ENCODE measurements at places on chromosomes 2 and 18. TPM values are rescaled to one million over a fixed set of nuclear protein-coding genes. Genes with fewer than 3 reads are reported as not detected.

COLEC12 gene
- total RNA-seq: 113 TPM

DNA sequence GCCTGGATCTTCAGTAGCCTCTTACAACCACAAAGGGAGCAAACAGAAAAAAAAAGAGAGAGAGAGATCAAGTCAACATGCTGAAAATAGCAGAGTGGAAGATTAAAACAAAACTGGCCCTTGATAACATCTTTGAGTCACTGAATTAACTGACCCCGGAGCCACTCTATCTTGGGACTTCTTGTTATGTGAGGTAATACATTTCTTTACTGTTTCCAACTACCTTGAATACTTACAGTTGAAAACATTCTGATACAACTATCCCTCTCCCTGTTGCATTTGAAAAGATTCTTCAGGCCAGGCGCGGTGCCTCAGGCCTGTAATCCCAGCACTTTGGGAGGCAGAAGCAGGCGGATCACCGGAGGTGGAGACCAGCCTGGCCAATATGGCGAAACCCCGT lies 208.1 kb downstream of the MEMO1 start:
- no peaks in the 10 kb centered on the region for H3K27me3 ChIP-seq
- no peak overlapping the region for H3K27ac ChIP-seq
- H3K4me1 ChIP-seq: no peaks in the 10 kb centered on the region
- DNase-seq: no peak
- H3K4me3 ChIP-seq: no peak overlapping the region

FAM237A gene
- not detected for total RNA-seq

DNA sequence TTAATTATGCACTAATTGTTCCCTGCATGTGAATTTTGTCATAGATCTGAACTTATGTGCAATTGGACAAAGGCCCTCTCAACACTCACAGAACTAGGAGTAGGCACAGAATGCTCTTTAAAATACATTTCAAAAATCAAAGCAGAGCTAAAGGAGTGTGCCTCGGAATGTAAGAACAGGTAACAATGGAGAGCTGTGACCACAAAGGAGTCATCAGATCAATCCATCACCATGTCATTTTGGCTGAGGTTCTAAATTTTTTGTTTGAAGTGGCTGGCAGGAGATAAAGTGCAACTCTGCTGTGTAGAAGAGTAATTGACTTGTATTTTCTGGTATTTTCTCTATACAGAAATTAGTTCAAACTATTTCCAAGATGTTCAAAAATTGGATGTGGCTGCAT lies 155.4 kb downstream of the NRP2 start:
- peaks cover 3% of the 10 kb centered on the region for H3K4me1 ChIP-seq
- no peak for DNase-seq

DNA sequence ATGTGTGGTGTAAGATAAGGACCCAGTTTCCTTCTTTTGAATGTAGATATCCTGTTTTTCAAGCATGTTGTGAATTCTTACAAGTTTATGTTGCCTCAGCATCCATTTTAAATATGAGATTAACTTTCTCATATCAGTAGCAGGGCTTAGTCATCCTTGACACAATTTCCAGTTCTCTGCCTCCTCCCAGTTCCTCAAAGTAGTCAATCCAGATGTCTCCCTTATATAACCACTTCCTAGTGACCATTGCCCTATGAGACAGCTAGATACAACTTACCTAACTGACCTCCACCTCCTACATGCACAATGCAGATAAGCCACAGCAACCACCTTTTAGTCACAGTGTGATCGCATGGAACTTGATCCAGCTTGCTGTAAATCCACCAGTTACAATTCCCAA lies 269.2 kb upstream of the ZNF521 start:
- no peak for DNase-seq
- no peaks in the 10 kb centered on the region for H3K4me1 ChIP-seq

RBBP8 gene
- total RNA-seq: 21.9 TPM

GRCh38 chr18:57759650-57760049 lies 43.5 kb downstream of the ATP8B1 start:
- no peak overlapping the region for H3K4me3 ChIP-seq
- H3K36me3 ChIP-seq: peaks cover 21% of the 10 kb centered on the region
- no peak for DNase-seq
- no peaks in the 10 kb centered on the region for H3K27me3 ChIP-seq
- no peak overlapping the region for H3K27ac ChIP-seq

NETO1 gene
- not detected for total RNA-seq

DNA sequence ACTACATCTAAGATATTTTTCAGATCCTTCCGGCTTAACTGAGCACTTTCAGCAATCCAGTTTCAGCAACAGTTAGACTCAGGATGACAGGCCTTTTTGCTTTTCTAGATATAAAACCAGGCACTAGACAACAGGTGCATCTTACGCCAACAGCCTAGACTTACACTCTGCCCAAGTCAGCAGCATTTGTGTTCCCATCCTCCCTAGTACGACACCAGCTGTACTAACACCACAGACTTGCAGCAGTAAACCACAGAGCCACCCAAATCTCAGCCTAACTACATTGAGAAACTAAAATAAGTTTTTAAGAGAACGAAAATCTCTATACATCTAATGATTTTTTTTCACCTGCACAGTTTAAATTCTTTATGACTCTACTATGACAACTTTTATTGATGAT lies 89.9 kb upstream of the DNMT3A start:
- no peak for DNase-seq
- no peak overlapping the region for H3K27ac ChIP-seq
- no peaks in the 10 kb centered on the region for H3K27me3 ChIP-seq
- H3K4me3 ChIP-seq: no peak overlapping the region
- H3K36me3 ChIP-seq: peaks cover 6% of the 10 kb centered on the region
- no peaks in the 10 kb centered on the region for H3K4me1 ChIP-seq

DNA sequence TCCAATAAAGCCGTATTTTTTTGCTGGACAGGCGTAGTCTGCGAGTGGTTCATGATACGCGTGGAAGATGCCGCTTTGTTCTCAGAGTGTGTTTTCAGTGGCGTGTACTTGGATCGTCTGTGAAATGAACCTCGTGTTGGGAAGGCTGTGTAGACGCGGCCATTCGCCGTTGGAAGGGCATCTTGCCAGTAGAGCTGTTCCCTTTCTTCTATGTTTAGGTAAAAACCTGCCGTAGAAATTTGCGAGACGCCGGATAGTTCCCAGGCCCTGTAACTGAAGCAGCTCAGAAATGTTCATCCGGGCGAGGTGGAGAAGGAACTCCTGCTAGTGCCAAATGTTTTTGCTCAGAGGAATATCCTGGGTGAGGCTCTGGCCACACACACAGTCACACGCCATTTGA lies 133.6 kb downstream of the NFATC1 start:
- peaks cover 14% of the 10 kb centered on the region for H3K4me1 ChIP-seq
- H3K27me3 ChIP-seq: peaks cover 8% of the 10 kb centered on the region
- DNase-seq: no peak
- no peak overlapping the region for H3K4me3 ChIP-seq
- no peak overlapping the region for H3K27ac ChIP-seq
- no peaks in the 10 kb centered on the region for H3K36me3 ChIP-seq

GRCh38 chr2:241843321-241844065 lies 15.2 kb downstream of the PDCD1 start:
- no peak overlapping the region for H3K4me3 ChIP-seq
- no peak for DNase-seq
- peaks cover 11% of the 10 kb centered on the region for H3K4me1 ChIP-seq
- H3K36me3 ChIP-seq: no peaks in the 10 kb centered on the region
- no peak overlapping the region for H3K27ac ChIP-seq
- peaks cover 29% of the 10 kb centered on the region for H3K27me3 ChIP-seq

TGIF1 gene
- total RNA-seq: 90.7 TPM

GRCh38 chr18:24271381-24272228 lies 126.0 kb downstream of the OSBPL1A start:
- H3K27ac ChIP-seq: peak overlapping the region; percentile 80
- DNase-seq: peak; percentile 90
- peaks cover 23% of the 10 kb centered on the region for H3K4me1 ChIP-seq
- H3K36me3 ChIP-seq: peaks cover 6% of the 10 kb centered on the region

- H3K27ac ChIP-seq: peak overlapping the region; percentile 10
- no peaks in the 10 kb centered on the region for H3K4me1 ChIP-seq
- H3K27me3 ChIP-seq: no peaks in the 10 kb centered on the region
- no peak for DNase-seq
Observed at GRCh38 chr2:207932106-207932505, 93.2 kb downstream of the PLEKHM3 start.

DNA sequence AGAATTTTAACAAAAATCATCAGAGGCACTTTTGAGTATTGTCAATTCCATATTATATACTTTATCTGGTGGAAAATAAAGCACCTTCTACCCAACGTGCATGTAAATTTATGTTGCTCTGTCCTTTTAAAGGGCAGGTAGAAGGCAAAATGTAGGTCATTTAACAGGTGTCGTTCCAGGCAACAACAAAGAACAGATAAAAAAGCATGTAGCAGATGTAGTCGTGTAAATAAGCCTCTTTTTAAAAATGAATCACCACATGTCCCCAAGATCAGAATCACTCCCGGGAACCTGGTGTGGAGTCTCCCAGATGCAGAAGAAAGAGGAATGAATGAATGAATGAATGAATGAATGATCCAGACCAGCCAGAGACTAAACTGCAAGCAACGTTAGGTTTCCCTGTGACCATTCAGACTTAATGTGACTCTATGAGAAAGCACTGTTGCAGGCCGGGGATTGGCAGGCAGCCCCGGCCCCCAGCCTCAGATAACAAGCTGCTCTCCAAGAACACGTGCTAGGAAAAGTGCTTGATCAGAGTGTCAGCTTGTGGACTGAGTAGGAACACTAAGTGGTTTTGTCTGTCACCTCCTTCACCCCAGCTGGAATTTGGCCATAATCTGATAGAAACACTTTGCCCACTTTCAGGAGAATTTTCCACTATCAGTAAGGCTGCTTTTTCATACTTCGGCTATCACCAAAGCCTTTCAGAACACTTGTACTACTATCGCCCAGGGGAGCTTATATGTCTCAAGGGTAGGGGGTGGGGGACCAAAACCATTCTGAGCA lies 100.6 kb downstream of the CDK15 start:
- no peaks in the 10 kb centered on the region for H3K27me3 ChIP-seq
- DNase-seq: no peak
- no peak overlapping the region for H3K4me3 ChIP-seq
- no peaks in the 10 kb centered on the region for H3K36me3 ChIP-seq
- no peak overlapping the region for H3K27ac ChIP-seq

DNA sequence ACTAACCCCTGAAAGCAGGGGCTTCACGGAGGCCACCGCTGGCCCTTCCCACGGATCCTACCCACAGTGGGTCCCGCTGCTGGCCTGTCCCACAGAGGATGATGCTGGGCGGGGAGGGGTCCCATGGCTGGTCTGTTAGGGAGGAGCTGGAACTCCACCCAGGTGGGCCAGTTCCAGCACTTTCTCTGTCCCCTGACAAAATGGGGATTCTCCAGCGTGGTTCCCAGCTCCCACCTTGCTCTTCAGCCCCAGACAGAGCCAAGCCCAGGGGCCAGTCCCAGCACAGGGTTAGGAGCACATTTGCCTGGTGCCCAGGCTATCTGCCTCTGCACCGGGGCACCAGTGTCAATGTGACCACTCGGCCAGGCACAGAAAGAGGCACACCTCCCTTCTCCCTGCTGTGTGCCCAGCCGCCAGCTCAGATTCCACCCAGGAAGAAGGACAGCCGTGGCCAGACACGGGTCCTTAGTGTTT lies 50.0 kb downstream of the ANKMY1 start:
- no peak overlapping the region for H3K4me3 ChIP-seq
- H3K4me1 ChIP-seq: no peaks in the 10 kb centered on the region
- DNase-seq: no peak
- H3K27ac ChIP-seq: no peak overlapping the region
- peaks cover 17% of the 10 kb centered on the region for H3K36me3 ChIP-seq

SLC16A14 gene
- total RNA-seq: 21.6 TPM

- no peaks in the 10 kb centered on the region for H3K27me3 ChIP-seq
- H3K36me3 ChIP-seq: no peaks in the 10 kb centered on the region
- peaks cover 15% of the 10 kb centered on the region for H3K4me1 ChIP-seq
- DNase-seq: no peak
- no peak overlapping the region for H3K27ac ChIP-seq
Observed at GRCh38 chr18:34131006-34131405, 93.7 kb downstream of the NOL4 start.

GRCh38 chr2:10922307-10923007 lies 10.7 kb downstream of the KCNF1 start:
- DNase-seq: no peak
- H3K27ac ChIP-seq: no peak overlapping the region
- H3K27me3 ChIP-seq: peaks cover 26% of the 10 kb centered on the region
- no peak overlapping the region for H3K4me3 ChIP-seq

- H3K4me3 ChIP-seq: no peak overlapping the region
- peaks cover 14% of the 10 kb centered on the region for H3K4me1 ChIP-seq
- no peaks in the 10 kb centered on the region for H3K27me3 ChIP-seq
- peak overlapping the region; percentile 53 for H3K27ac ChIP-seq
- no peaks in the 10 kb centered on the region for H3K36me3 ChIP-seq
- no peak for DNase-seq
Observed at GRCh38 chr2:216362730-216363129, 9.6 kb downstream of the MARCHF4 start.

ALPP gene
- total RNA-seq: not detected

ARHGAP25 gene
- total RNA-seq: 0.43 TPM

PEX13 gene
- total RNA-seq: 20.3 TPM

DNA sequence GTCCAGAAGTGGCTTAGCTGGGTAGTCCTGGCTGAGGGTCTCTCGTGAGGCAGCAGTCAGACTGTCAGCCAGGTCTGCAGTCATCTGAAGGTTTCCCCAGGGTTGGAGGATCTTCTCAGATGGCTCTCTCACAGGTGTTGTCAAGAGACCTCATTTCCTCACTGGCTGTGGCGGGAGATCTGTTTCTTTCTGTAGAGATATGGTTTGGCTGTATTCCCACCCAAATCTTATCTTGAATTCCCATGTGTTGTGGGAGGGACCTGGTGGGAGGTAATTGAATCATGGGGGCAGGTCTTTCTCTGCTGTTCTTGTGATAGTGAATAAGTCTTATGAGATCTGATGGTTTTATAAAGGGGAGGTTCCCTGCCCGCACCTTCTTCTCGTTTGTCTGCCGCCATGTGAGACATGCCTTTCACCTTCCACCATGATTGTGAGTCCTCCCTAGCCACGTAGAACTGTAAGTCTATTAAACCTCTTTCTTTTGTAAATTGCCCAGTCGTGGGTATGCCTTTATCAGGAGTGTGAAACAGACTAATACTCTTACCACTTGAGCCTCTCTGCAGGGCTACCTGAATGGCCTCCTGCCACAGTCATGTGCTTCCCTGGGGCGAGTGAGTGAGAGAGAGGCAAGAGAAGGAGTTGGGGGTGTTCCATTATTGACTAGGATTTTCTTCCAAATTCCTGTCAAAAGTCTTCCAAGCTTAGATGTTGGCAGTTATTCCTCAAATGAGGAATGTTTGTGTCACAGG lies 23.6 kb downstream of the MALT1 start:
- peaks cover 18% of the 10 kb centered on the region for H3K36me3 ChIP-seq
- no peak for DNase-seq
- no peak overlapping the region for H3K4me3 ChIP-seq
- no peak overlapping the region for H3K27ac ChIP-seq

DNA sequence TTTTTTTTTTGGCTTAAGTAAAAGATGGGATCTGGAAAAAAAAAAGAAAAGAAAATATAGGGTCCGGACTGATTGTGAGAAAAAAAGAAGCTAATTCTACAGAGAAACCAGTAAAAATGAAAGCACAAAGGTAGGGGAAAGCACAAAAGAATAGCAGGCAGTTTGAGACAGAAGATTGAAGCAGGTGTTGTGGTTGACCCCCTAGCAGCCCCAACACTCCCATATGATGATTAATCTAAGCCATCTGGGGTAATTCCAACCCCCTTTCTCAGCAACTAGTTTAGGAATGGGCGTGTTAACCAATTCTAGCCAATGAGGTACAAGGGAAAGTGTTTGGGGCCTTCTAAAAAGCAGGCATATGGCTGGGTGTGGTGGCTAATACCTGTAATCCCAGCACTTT lies 77.0 kb downstream of the MBD2 start:
- H3K4me1 ChIP-seq: peaks cover 39% of the 10 kb centered on the region
- no peak overlapping the region for H3K4me3 ChIP-seq
- DNase-seq: no peak
- peak overlapping the region; percentile 62 for H3K27ac ChIP-seq
- H3K36me3 ChIP-seq: peaks cover 24% of the 10 kb centered on the region
- H3K27me3 ChIP-seq: no peaks in the 10 kb centered on the region

FBXO48 gene
- 0.81 TPM for total RNA-seq

TCF7L1 gene
- total RNA-seq: 31.8 TPM

Measured in osteocyte (in vitro differentiated cells).